T follicular helper cell (primary cell): ENCODE measurements at places on chromosomes 12 and 14.

DNA sequence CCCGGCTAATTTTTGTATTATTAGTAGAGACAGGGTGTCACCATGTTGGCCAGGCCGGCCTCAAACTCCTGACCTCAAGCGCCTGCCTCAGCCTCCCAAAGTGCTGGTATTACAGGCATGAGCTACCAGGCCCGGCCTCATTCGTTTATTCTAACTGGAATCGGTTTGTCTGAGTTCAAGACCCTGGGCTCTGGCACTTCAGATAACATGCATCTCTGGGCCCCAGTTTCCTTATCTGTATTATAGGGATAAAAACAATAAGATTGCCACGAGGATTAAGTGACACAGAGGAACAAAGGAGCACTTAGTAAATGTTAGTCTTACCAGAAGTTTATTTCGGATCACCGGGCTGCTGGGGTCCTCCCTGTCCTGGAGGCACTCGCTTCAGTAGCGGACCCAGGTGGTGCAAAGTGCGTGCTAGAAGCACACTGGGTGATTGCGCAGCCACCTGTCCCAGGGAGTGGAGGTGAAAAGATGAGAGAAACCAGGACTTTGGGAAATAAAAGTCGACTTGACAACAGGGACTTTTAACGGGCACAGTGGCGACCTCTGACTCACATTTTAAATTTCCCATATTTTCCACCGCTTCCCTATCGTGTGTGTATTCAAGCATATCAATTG is 37.5 kb downstream of the ACACB start:
- DNase-seq = no peak

- no peak for DNase-seq
Observed at GRCh38 chr14:104640681-104641080, 36.1 kb upstream of the TMEM179 start.

DNA sequence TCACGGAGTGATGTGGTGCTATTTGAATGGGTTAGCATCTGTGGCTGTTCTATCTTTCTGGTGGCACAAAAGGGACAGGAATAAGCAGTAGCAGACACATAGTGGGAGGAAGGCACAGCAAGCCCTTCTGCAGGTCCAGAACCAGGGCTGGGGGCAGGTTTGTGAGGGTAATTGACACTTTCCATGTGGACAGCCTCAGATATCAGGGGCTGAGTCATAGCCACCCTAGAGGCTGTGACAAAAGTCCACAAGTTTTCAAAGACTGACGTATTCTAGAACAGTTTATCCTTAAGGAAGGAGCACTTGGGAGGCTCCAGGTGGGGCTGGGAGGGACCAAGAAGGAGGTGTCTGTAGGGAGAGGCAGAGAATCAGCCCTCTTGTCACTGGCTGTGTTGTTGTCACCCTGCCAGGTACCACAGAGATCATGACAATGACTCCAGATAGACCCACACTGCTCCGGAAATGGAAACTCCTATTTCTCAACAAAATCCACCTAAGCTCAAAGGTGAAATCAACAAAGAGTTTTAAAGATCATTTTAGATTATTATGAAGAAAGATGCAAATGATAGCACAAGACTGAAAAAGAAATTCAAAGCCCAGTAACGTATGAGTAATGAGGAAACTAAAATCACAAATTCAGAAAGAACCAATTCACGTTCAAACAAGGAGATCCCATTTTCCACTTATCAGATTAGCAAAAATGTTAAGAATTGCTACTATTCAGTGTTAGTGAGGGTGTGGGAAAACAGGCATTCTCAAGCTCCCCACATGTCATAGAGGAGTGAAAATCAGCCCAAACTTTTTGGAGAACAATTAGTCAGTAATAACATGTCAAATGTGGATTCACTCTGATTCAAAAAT is 48.3 kb downstream of the NFKBIA start:
- DNase-seq = no peak

DNA sequence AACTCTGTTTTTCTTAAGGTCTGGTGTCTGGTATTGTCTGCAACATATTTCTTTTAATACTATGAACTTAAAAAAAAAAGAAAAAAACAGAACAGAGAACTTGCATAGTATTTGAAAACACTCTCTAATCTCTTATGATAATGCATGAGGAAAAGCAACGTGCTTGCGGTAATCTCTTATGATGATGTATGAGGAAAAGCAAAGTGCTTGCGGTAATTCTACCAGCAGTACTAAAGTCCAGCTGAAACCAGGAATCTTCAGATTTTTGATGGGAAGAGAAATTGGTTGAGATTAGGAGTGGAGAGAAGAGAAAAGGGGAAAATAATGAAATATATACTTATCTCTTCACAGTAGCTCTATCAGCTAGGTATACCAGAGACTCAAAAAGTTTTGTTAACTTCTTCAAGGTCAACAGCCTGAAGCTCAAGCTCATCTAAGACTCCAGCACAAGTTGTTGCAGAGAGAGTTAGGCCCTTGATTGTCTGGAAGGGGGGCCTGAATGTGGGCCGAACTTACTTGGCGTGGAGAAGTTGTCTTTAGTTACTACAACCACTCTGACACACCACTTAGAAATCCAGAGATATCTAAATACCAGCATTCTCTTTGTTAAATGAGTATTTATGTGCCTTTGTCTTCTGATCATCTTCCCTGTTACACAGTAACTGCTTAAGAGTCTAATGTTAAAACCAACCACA is 240.4 kb downstream of the PRKD1 start:
- no peak for DNase-seq

DNA sequence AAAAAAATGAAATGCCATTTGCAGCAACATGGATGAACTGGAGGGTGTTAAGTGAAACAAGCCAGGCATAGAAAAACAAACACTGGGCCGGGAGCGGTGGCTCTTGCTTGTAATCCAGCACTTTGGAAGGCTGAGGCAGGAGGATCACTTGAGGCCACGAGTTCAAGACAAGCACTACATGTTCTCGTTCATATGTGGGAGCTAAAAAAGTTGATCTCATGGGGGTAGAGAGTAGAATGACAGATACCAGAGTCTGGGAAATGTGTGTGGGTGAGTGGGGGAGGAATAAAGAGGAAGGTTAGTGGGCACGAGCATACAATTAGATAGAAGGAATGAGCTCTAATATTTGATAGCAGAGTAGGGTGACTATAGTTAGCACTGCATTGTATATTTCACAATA is 21.5 kb downstream of the CACNA2D4 start:
- DNase-seq = no peak

GRCh38 chr12:84702001-84702400 is 210.6 kb downstream of the SLC6A15 start:
- no peak for DNase-seq

DNA sequence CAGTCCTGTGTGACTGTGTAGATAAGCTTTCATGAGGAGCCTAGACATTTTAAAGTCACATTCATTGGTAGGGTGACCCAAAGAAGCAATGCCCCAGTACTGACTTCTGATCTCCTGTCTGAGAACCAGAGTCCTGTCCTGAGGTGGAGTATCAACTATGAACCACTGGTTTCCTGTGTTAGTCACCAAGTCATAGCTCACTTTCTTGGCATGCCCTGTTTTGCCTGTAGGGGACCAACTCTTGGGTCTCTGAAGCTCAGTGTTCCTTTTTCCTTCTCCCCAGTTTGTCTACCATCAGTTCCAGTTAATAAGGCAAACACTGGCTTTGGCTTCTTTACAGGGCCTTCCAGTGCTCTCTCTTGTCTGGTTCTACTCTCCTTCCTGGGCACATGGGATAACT is 97.4 kb downstream of the C12orf75 start:
- DNase-seq = no peak

DNA sequence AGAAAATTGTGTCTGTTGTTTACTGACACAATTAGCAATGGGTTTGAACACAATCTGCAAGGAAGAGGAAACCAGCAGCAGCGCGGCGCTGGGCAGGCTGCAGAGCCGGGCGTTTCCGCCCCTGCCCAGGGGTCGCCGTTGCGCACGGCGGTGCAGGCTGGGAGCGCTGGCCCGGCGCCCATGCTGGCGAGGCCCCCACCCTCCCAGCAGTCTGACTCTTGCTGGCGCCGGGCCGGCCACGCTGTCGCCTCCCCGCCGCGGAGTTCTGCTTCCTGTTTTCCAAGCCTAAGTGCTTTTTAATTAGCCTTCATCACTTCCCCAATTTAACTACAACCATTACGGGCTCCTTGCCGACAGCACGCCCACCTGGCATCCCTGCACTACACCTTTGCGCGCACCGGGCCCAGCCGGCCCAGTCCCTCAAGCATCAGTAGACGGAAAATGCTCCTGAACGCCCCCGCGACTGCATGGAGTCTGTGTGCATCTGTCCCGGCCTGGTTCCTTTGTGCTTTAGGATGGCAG is 212.1 kb downstream of the GXYLT1 start:
- DNase-seq = no peak

DNA sequence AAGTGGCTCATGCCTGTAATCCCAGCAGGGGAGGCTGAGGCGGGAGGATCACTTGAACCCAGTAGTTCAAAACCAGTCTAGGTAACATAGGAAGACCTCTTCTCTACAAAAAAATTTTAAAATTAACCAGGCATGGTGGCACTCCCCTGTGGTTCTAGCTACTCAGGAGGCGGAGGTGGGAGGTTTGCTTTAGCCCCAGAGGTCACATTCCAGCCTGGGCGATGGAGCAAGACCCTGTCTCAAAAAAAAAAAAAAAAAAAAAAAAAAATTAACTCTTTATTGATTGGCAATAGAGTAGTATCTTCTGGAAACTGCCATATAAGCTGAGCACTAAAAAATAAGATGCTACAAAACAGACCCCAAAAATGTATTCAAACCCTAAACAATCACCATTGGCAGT is 69.5 kb downstream of the LLPH start:
- DNase-seq = no peak

DNA sequence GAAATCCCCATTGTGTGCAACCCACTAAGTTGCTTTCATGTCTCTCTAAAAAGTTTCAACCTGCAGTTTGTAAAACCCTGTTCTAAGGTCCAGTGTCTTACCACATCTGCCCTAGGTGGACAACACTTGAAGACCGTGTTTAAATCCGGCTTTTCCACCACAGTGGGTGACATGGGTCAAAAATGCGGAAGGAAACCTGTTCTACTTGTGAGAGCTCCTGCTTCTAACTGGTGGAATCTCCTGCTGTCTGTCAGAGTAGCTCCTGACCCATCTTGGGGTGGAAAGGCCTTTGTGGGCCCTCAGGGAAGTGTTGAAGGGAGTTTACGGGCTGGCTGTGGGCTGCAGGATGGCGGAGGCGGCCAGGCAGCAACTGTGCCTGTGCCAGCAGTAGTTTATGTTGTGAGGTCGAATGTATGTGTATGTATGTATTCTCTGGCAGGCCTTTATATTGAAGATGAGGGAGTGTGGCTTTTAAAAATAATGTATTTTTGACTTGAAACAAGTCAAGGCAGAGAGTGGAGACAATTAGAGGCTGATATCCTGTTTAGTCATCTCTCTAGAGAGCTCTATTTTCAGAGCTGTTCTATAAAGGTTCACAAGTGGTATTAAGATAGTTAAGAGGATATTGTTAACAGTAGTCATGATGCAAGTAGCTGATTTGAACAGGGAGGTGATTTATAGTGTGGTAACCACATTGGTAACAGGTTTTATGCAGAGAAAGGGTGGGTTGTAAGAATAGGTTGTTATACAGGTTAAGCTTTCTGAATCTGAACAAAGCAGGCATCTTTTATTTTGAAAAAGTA is 67.0 kb downstream of the PRKCH start:
- no peak for DNase-seq

GRCh38 chr12:46024099-46024498 is 33.7 kb upstream of the SCAF11 start:
- DNase-seq = no peak

GRCh38 chr14:78633752-78634151 is 463.6 kb downstream of the NRXN3 start:
- no peak for DNase-seq

- DNase-seq = no peak
Observed at GRCh38 chr12:85527192-85527591, 247.2 kb downstream of the ALX1 start.

GRCh38 chr12:88562846-88563582 is 17.3 kb downstream of the KITLG start:
- DNase-seq = no peak

DNA sequence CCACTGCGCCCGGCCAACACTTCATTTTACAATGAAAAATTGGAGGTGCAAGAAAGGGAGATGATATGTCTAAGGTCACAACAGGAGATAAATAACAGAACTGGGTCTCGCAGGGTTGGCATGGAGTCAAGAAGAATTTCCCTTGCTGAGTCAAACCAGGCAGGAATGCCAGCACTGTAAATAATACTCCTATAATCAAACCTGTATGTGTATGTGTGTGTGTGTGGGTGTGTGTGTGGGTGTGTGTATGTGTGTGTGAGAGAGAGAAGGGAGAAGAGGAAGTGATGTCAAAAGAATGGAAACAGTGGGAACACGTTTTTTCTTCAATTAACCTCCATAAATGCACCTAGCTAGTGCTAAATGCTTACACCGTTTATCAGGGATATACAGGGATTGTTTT is 70.4 kb downstream of the TMEM116 start:
- no peak for DNase-seq

- no peak for DNase-seq
Observed at GRCh38 chr12:129563266-129563665, 340.6 kb downstream of the TMEM132D start.

- DNase-seq = no peak
Observed at GRCh38 chr14:33035416-33036194, 96.9 kb downstream of the NPAS3 start.

- DNase-seq = no peak
Observed at GRCh38 chr12:39805651-39806050, 186.0 kb upstream of the ABCD2 start.

DNA sequence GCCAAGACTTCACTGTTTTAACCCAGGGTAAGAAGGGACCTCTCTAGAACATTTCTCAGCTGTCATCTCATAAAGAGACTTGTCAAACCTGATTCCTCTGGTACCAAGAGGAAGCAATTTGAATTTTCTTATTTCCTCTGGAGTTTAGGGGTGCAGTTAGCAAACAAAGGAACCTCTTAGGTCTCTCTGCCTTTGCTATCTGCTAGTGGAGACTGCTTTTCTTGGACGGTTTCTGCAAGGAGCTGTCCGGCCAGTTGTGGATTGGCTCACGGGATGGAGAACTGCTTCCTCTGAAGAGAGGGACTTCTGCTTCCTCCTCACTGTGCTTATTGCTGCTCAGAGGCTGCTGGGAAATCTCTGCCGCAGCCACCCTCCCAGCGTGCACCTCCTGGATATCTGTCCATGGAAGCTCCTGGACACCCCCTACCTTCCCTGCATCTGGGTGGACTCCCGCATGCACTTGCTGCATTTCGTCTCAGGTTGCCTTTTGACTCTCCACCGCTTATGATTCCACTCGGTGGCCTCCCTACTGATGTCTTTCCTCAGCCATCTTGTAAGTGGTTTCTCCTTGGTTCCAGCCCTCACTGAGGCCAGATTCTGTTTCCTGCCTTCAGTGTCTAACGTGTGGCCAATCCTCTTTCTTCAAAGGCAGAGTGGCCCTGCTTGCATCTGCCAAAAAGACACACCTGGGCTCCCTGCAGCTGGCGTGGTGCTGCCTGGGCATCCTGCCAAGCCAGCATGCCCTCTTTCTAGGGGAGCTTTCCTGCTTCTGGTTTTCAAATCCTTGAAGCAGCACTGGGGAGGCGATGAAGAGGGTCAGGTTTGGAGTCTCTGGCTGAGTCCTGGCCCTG is 187.3 kb downstream of the CHST11 start:
- DNase-seq = no peak
